ENCODE measurements at places on chromosomes 4 and X. TPM values are rescaled to one million over a fixed set of nuclear protein-coding genes. Genes with fewer than 3 reads are reported as not detected.

The EDNRA gene
- 22.2 TPM for total RNA-seq

The CT45A1 gene
- not detected for total RNA-seq

DNA sequence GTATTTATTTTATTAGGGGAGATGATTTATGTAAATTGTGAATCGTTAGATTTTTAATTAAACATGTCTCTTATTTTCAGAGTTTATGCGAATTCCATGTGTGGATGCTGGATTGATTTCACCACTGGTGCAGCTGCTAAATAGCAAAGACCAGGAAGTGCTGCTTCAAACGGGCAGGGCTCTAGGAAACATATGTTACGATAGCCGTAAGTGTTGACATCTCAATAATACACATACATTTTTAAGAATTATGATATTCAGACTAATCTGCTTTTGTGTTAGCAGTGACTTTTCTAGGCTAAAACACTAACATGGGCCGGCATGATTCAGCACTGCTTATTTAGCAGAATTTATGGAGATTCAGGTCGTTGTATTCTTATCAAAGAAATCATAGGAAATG is 91.2 kb downstream of the RAP1GDS1 start:
- DNase-seq = no peak

- DNase-seq = no peak
These were observed 18.9 kb downstream of the DNAJB14 start for GRCh38 chr4:99927566-99927965.

- DNase-seq = no peak
These were observed 53.1 kb downstream of the OCRL start for GRCh38 chrX:129593137-129593536.

GRCh38 chr4:185209031-185209851 is at the start of gene SNX25:
Gene SNX25 (plus strand): TSS chr4:185209598. CDS start chr4:185209827, 229 bp downstream.
- peak; percentile 43 for DNase-seq

- DNase-seq = no peak
These were observed 281.6 kb downstream of the KLHL13 start for GRCh38 chrX:117835034-117835433.

- DNase-seq = no peak
These were observed 408.6 kb downstream of the FAM47B start for GRCh38 chrX:35351212-35351611.

DNA sequence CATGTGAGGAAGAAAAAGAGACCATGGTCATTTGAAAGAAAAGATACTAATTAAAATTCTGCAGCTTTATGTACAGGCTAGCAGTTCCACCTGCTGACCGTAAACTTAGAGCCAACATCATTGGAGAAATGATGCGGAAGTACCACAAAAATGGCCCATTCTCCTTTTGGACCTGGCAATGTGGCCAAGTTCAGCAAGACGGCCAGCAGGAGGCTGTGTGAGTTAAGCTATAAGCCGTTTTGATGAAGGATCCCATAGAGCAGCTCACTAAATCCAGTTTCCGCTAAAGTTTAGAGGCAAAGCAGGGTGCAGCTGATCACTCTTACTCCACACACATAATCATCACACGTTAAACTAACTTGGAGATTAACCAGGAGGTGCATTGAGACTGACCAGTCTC is 133.8 kb downstream of the LDB2 start:
- DNase-seq = no peak

DNA sequence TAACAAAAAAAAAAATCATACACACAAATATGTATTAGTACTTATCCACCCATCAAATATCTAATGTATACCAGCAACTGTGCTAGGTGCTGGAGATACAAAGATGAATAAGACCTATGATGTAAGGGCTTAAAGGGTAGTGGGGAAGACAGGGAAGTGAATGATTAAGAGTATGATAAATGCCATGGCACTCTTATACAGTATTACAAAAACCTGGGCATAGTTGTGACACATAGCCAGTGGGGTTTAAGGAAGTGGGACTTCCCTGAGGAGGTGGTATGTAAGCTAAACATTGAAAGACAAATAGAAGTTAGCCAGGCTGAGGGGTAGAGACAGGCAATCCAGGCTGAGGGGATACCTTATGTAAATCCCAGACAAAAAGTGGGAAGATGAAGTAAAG is 23.5 kb downstream of the CHM start:
- DNase-seq = no peak

DNA sequence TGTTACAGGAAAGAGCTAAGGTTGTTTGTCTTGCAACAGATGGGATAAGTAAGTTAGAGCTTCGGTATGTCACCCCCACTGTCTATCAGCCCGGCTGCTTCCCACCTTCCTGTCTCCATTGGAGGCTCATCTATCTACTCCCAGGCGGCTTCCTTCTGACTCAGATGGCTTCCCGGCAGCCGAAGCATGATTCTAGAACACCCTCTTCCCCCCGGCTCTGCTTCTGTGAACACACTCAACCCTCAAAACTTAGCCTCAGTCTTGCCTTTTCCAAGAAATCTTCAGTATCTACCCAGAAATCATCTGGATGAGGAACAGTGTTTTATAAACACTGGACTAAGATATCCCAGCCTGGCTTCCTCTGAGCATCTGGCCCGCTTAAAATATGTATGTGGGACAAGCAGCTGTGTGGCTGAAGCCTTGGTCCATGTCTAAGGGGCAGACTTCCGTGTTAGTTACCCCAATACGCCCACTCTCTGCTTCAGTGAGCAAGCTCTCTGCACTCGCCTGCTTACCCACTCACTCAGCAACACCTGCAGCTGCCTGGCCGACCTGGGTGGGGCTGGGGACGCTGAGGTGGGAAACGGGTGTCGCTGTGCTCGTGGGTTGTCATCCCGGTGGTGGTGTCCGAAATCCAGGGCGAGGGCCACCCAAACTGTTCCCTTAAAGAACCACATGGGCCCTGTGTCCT is 12.0 kb upstream of the SLC2A9 start:
- no peak for DNase-seq

DNA sequence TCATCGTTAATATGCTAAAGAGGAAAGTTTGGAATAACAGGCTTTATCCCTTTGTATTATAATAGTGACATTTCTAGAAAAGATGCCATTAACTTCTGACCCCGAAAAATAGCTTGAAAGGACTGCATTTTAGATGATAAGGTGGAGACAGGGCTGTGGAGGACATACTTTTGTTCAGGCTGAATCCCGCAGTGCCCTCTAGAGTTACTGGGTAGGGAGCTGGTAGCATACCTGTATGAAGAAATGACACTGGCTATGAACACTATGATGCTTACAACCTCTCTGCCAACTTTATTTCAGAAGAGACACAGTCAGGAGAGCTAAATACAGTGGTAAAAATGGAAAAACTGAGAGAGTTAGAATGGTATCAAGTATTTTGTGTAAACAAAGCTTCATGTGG is 8.1 kb downstream of the IL1RAPL1 start:
- DNase-seq = no peak

GRCh38 chrX:109783701-109784079 is 50.6 kb upstream of the ACSL4 start:
- DNase-seq = no peak

- no peak for DNase-seq
These were observed 148.6 kb downstream of the PARM1 start for GRCh38 chr4:75081561-75081960.

DNA sequence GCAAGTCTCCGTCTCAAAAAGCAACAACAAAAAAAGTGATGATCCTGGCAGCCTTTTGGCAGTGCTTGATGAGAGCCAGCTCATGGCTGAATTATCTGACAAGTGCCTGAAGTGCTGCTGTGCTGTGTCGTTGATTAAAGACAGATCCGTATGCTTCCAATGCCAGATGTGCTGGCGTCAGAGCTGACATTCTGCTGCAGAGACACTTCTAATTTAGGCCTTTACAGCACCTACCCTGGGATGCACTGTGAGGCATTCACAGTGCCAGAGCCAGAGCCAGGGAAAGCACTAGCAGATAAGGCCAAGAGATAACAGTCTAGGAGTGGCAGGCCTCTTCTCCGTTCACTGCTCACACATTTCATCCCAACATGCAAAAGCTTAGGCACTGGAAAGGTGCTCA is 995.5 kb downstream of the RAB28 start:
- no peak for DNase-seq

DNA sequence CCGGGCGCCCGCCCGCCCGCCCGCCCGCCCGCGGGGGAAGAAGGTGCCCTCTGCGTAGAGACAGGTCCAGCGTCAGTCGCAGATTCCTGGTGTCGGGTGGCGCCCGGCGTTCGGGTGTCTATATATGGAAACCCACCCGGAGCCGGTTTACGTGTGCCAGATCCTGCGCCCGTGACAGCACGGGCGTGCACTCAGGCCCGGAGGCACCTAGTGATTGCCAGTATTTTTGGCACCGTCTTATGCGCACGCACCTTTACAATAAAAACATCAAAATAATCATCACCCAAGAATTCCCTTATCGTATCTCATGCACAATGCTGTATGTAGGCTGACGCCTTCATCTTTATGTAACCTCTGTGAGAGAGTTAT is 519 bp downstream of the SLC25A4 start:
- peak; percentile 28 for DNase-seq
